Fibroblast of the conjunctiva (primary cell): ENCODE measurements at places on chromosomes 3 and 15.

DNA sequence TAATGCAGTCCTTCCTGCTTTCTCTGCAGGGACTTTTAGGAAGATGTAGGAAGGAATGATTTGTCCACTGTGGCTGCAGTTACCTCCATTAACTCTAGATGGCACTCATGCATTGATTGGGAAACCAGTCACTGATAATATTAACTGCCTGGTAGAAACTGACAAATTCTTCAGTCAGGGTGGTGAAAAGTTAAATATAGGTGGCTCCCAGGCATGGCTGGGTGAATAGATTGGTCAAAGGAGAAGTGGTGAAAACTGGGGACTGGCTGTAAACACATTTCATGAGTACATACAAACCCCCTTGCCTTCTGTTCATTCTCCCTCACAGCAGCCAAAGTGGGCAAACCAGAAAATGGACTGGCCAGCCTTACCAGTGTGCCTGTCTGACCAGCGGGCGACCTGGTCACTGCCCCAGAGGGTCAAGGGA, 333.4 kb downstream of the THSD4 start:
- peak; percentile 51 for DNase-seq

- no peak for DNase-seq
Measured at GRCh38 chr3:54008099-54008498, 114.3 kb upstream of the CACNA2D3 start.

DNA sequence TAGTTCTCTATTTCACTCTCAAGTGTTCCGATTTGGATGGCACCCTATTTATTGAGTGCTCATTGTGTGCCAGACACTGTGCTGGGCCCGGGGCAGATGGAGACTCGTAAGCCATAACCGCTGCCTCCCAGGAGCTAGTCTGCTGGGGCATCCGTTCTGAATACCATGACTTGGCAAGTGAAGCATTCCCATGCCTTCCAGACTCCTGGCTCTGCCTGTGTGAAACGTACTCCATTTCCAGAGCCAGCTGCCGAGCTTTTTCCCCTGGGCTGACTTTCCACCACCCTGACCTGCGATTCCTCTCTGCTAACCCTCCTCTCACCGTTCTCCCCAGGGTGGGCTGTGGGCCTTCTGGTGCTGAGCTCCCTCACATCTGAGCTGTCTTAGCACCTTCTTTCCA, 303.1 kb upstream of the CTDSPL start:
- no peak for DNase-seq

- peak; percentile 56 for DNase-seq
Measured at GRCh38 chr15:67914537-67915460, 75.0 kb upstream of the RNU6-1 start.

DNA sequence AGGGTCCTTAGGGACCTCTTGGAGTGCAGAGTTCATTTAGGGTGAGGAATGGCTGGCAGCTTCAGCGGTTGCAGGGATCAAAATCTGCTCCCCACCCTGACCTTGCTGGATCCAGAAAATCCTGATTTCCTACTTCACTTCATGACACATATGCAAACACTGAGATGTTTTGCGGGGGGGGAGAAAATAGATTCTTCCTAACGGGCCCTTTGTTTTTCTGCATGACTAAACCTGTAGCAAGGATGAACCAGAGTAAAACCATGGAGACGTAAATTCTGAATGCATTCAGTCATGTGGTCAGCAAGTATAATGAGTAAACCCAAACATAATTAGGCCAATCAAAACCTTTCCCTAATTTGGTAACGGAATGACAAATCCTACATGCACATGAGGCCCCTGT, 20.0 kb upstream of the RBP1 start:
- DNase-seq = peak; percentile 8

GRCh38 chr3:105354429-105354828, 12.3 kb upstream of the ALCAM start:
- DNase-seq = no peak

DNA sequence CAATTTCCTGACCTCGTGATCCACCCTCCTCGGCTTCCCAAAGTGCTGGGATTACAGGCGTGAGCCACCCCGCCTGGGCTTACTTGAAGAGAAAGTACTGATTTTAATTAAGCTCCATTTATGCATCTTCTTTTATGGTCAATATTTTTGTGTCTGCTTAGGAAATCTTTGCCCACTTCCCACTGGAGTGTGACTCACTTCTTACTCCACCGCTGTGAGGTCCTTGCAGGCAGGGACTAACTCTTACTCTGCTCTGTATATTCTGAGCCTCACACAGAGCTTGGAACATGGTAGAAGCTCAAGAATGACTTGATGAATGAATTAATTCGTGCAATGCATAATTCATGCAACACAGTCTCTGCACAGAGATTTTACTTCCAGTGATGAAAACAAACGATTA, 2.9 kb upstream of the TM4SF19 start:
- no peak for DNase-seq

DNA sequence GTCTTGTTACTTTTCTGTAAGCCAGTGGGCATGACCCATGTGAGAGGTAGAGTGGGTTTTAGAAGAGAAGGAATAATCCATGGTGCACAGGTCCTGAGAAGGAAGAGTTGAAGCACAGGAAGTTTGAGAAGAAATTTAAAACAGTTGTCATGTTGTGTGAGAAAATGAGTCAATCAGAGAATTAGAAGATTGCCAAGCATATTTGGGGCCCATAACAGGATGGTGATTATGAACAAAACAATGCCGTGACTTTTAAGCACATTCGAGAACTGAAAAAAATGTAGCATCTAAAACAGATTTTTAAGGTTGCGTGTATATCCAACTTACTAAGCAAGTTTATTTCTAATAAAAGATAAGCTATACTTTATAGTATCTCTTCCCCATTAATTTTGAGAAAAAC, 198.7 kb downstream of the RORA start:
- DNase-seq = no peak

DNA sequence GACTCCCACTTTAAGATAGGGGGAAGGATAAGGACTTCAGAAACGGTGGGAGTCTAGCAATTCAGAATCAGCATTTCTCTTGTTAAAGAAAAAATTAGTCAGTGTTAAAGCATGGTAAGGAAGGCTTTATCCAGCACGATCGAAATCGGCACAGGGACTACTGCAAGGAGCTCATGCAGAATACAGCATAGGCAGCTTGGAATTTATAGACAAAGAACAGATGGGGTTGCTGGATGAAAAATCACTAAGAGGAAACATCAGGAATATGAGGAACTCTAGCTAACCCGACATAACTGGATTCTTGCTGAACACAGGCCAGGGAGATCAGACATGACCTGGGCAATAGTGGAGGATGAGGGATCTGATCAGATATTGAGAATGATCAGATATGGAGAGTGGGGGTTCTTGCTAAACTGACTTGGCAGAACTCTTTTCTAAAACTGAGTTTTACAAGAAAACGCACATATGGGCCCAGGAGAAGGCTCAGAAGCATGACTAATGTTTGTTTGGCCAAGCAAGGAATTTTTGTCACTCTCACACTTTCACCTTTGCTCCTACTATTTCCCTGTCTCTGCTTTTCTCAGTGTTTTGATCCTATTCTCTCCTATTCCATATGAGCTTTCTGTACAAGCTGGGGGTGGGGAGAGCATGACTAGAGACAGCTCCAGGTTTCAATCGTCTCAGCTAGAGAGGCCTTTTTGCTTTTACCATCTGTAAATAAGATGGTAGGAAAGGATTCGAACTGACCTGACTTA, 3.9 kb upstream of the PLCH1 start:
- DNase-seq = no peak

DNA sequence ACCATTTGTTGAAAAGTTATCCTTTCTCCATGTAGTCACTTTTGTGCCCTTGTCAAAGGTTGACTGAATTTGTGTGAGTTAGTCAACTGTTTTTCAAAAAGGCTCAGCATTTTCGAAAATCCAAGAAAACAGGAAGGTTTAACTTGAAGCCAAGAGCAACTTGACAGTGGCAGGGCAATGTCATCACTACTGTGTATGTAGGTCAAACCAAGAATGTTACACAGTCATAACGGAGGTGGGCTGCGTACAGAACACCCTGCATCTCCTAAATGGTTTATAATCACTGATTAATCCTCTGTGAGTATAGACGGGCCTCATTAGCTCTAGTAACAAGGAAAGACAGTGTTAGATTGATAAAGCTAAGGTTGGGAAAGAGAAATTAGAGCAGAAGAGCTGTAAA, 1064.9 kb downstream of the FHIT start:
- DNase-seq = no peak

DNA sequence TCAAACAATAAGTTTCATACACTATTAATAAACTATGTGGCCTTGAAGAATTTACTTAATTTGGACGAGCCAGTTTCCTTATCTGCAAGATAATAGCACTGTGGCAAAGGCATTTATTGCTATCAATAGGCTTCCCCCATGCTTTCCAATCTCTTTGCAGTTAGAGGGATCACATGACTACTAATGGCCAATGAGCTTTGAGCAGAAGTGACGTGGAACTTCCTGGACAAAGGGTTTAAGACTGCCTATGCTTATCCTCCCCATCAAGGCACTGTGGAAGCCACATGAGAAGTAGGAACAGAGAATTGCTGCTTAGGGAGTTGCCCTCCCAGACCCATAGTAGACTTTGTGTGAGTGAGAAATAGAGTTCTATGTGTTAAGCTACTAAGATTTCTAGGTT, 16.7 kb upstream of the ZMAT3 start:
- no peak for DNase-seq
